Esophagus muscularis mucosa (tissue), 4 donors: ENCODE measurements at places on chromosomes 2 and 18. TPM values are rescaled to one million over a fixed set of nuclear protein-coding genes. Genes with fewer than 3 reads are reported as not detected.
A peak's percentile ranks its signal among the peaks of the same experiment; 100 is the strongest.

DNA sequence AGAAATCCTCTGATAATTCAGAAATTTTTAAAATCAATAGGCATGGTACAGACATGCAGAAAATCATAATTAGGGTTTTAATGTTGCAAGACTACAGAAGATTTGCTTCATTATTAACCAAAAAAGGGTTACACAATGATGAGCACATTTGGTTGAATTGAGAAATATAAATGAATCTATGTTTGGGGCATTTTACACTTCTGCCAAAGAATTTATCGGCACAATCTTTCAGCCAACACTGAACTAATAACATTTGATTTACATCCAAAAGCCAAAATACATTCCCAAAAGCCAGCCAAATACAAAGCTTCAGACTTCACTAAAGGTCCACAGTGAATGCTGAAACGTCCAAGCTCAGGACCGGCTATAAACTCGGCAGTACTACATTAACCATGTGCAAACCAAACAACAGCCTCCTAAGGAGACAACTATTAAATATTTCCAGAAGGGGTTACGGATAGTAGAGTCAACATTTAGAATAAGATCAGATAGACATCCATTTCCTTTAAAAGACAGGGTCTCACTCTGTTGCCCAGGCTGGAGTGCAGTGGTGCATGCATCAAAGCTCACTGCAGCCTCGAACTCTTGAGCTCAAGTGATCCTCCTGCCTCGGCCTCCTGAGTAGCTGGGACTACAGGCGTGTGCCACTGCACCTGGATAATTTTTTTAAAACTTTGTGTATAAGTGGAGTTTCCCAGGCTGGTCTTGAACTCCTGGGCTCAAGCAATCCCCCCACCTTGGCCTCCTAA, 29.4 kb downstream of the SPRED2 start:
- no peak overlapping the region for H3K4me3 ChIP-seq
- H3K27me3 ChIP-seq, result no peaks in the 10 kb centered on the region
- H3K36me3 ChIP-seq, result no peaks in the 10 kb centered on the region
- H3K4me1 ChIP-seq, result peaks cover 19% of the 10 kb centered on the region

DNA sequence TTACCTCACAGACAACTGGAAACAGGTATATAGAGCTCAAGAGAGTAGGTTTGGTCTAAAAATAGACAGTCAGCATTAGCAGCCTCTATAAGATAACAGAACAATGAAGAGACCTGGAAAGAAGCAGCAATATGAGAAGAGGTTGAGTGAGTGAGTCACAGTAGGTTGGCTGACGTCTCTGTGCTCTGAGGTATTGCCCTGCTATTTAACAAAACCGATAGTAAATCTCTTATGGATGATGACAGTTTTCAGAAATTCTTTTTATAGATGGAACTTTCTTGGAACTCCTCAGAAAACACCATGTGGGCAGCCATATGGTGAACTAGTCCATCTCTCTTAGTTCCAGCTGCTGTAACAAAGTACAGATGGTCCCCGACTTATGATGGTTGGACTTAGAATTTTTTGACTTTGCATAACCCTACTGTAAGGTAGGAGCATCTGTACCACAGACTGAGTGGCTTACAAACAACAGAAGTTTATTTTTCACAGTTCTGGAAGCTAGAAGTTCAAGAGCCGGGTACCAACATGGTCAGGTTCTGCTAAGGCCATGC, 123.5 kb downstream of the MBD2 start:
- DNase-seq, result no peak
- H3K4me3 ChIP-seq, result no peak overlapping the region
- H3K27ac ChIP-seq, result no peak overlapping the region
- H3K4me1 ChIP-seq, result no peaks in the 10 kb centered on the region

- H3K4me1 ChIP-seq, result no peaks in the 10 kb centered on the region
- H3K27me3 ChIP-seq, result no peaks in the 10 kb centered on the region
- H3K4me3 ChIP-seq, result no peak overlapping the region
- no peaks in the 10 kb centered on the region for H3K36me3 ChIP-seq
- DNase-seq, result no peak
- H3K27ac ChIP-seq, result no peak overlapping the region
Observed at GRCh38 chr2:142981756-142982155, 104.3 kb downstream of the KYNU start.

- H3K27me3 ChIP-seq, result no peaks in the 10 kb centered on the region
- H3K36me3 ChIP-seq, result no peaks in the 10 kb centered on the region
- DNase-seq, result peak; percentile 62
- H3K4me1 ChIP-seq, result no peaks in the 10 kb centered on the region
- no peak overlapping the region for H3K27ac ChIP-seq
- no peak overlapping the region for H3K4me3 ChIP-seq
Observed at GRCh38 chr2:68740400-68740914, 5.8 kb downstream of the ARHGAP25 start.

DNA sequence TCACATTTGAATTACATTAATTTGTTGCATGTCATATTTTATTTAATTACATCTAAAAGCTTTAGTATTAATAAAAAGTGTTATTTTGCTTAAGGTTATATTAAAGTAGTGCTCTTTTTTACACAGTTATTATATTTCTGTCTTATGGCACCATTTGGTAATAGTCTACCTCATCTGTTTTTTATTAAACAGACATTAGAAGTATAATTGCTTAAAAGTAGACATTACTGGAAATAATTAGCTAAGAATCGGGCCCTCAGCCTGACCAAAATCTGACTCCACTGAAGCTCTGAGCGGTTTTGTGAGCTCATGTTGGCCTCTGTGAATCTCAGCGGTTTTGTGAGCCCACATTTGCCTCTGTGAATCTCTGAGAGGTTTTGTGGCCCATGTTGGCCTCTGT, 102.5 kb upstream of the SNTG2 start:
- DNase-seq, result no peak
- no peaks in the 10 kb centered on the region for H3K36me3 ChIP-seq
- H3K27ac ChIP-seq, result no peak overlapping the region
- no peaks in the 10 kb centered on the region for H3K4me1 ChIP-seq

GRCh38 chr2:138020432-138020831, 56.2 kb downstream of the HNMT start:
- no peak overlapping the region for H3K4me3 ChIP-seq
- no peak for DNase-seq
- H3K36me3 ChIP-seq, result no peaks in the 10 kb centered on the region

GRCh38 chr2:7722212-7722910, 805.1 kb downstream of the RNF144A start:
- H3K4me3 ChIP-seq, result no peak overlapping the region
- DNase-seq, result no peak
- no peaks in the 10 kb centered on the region for H3K4me1 ChIP-seq

DNA sequence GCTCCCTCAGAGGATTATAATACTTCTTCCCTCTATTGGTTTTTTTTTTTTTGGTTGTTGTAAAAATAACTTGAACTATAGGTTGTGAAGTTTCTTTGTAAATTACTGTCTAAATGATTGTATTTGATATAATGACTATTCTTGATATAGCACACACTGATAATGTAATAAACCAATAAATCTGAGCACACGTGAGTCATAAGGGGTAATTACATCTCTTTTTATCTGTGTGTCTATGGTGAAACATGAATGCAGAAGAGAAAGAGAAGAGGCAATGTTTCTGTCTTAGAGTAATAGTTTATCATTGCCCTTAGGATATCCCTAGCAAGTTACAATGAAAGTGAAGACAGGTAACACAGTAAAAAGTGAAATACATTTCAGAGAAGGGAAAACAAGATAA, 64.1 kb upstream of the RAPGEF4 start:
- DNase-seq, result no peak
- no peaks in the 10 kb centered on the region for H3K4me1 ChIP-seq
- H3K27ac ChIP-seq, result no peak overlapping the region
- no peaks in the 10 kb centered on the region for H3K36me3 ChIP-seq

- no peak overlapping the region for H3K4me3 ChIP-seq
- no peaks in the 10 kb centered on the region for H3K4me1 ChIP-seq
- no peaks in the 10 kb centered on the region for H3K36me3 ChIP-seq
- H3K27ac ChIP-seq, result no peak overlapping the region
- no peaks in the 10 kb centered on the region for H3K27me3 ChIP-seq
- DNase-seq, result no peak
Observed at GRCh38 chr18:2526329-2526728, 45.0 kb downstream of the METTL4 start.

GRCh38 chr2:224412141-224413015, 10.5 kb upstream of the FAM124B start:
- no peak overlapping the region for H3K4me3 ChIP-seq
- H3K4me1 ChIP-seq, result no peaks in the 10 kb centered on the region

DNA sequence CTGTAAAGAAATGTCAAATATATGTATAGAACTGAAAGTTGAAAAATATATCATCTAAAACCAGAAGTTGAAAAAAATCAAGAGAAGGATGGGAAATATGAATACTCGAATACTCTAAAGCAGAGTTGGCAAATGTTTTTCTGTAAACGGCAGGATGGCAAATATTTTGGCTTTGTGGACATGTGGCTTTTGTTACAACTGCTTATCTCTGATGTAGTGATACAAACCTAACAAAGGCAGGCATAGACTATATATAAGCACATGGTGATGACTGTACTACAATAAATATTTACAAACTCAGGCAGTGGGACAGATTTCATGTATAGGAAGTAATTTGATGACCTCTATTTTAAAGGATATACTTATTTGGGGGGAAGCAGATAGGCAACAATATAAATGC, 224.6 kb upstream of the LRRTM4 start:
- no peaks in the 10 kb centered on the region for H3K27me3 ChIP-seq
- H3K36me3 ChIP-seq, result no peaks in the 10 kb centered on the region
- no peak overlapping the region for H3K4me3 ChIP-seq
- no peak for DNase-seq

DNA sequence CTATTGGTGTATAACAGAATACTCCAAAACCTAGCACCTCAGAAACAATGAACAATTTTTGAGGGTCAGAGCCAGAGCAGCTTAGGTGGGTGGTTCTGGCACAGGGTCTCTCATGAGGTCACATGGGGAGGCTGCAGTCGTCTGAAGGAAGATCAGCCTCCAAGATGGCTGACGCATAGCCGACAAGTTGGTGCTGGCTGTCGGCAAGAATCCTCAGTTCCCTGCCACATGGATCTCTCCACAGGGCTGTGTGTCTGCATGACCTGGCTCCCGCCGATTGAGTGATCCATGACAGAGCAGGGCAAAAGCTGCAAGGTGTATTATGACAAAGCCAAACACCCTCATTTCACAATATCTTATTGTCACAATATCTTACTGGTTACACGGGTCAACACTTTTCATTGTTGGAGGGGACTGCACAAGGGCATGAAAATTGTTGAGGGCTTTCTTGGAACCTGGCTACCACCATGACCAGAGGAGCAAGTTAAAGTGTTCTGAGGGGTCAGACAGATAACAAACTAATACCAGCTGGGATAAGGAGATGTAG, 4.2 kb downstream of the MYL12B start:
- H3K27ac ChIP-seq, result no peak overlapping the region
- peaks cover 82% of the 10 kb centered on the region for H3K4me1 ChIP-seq
- no peak for DNase-seq
- H3K4me3 ChIP-seq, result no peak overlapping the region
- no peaks in the 10 kb centered on the region for H3K27me3 ChIP-seq
- no peaks in the 10 kb centered on the region for H3K36me3 ChIP-seq

GRCh38 chr18:45439851-45440645, 175.2 kb upstream of the SLC14A2 start:
- H3K4me3 ChIP-seq, result no peak overlapping the region
- H3K4me1 ChIP-seq, result peaks cover 40% of the 10 kb centered on the region
- DNase-seq, result no peak
- H3K27ac ChIP-seq, result no peak overlapping the region
- no peaks in the 10 kb centered on the region for H3K27me3 ChIP-seq
- H3K36me3 ChIP-seq, result no peaks in the 10 kb centered on the region

- H3K4me1 ChIP-seq, result no peaks in the 10 kb centered on the region
- H3K27ac ChIP-seq, result no peak overlapping the region
- DNase-seq, result no peak
- no peak overlapping the region for H3K4me3 ChIP-seq
Observed at GRCh38 chr2:241213041-241213440, 24.6 kb downstream of the ANO7 start.

GRCh38 chr2:20977520-20978180, 66.2 kb downstream of the APOB start:
- H3K4me3 ChIP-seq, result no peak overlapping the region
- H3K36me3 ChIP-seq, result no peaks in the 10 kb centered on the region

- H3K27ac ChIP-seq, result no peak overlapping the region
- no peaks in the 10 kb centered on the region for H3K27me3 ChIP-seq
- DNase-seq, result no peak
- peaks cover 13% of the 10 kb centered on the region for H3K36me3 ChIP-seq
Observed at GRCh38 chr18:23384778-23385736, 68.0 kb upstream of the RIOK3 start.

- H3K27ac ChIP-seq, result no peak overlapping the region
- no peak for DNase-seq
- H3K4me3 ChIP-seq, result no peak overlapping the region
- H3K27me3 ChIP-seq, result no peaks in the 10 kb centered on the region
- no peaks in the 10 kb centered on the region for H3K36me3 ChIP-seq
Observed at GRCh38 chr2:96584017-96584416, 47.5 kb downstream of the ARID5A start.

DNA sequence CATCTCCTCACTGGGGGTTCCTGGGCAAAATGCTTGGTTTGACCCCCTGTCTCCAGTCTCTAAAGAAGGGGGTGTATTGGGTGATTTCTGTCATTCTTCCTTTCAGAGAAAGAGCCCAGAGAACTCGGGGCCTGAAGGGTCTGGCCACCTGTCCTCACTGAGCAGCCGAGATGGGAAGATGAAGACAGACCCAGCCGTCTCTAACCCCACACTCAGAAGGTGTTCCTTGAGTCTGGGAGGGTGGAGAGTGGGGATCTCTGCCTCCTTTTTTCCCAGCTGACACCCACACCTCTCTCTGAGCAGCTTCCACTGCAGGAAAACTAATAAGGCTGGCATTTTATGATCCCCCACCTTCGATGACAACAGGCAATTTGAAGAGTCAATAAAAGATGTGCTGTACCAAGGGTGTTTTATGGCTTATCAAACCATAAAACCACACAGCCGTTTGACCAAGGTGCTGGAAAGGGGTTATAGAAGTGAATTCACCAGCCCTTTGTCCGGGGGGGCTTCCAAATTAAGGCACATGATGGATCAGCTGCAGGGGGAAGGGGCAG, 213.8 kb downstream of the SMAD2 start:
- no peak overlapping the region for H3K27ac ChIP-seq
- no peaks in the 10 kb centered on the region for H3K4me1 ChIP-seq
- no peaks in the 10 kb centered on the region for H3K36me3 ChIP-seq
- no peak for DNase-seq
- no peaks in the 10 kb centered on the region for H3K27me3 ChIP-seq

UGT1A3 gene
- not detected for total RNA-seq

RFTN2 gene
- 6.4 TPM for total RNA-seq

PLCD4 gene
- total RNA-seq, result 4.4 TPM

SPEG gene
- 141 TPM for total RNA-seq

UGT1A4 gene
- total RNA-seq, result not detected

FMNL2 gene
- 28.0 TPM for total RNA-seq

ABI2 gene
- total RNA-seq, result 49.3 TPM

MATN3 gene
- 0.83 TPM for total RNA-seq

CKAP2L gene
- 1.5 TPM for total RNA-seq

PIK3C3 gene
- 29.9 TPM for total RNA-seq

HAAO gene
- total RNA-seq, result 4.7 TPM
